ENCODE measurements at places on chromosomes 7 and 10. TPM values are rescaled to one million over a fixed set of nuclear protein-coding genes. Genes with fewer than 3 reads are reported as not detected.
A peak's percentile ranks its signal among the peaks of the same experiment; 100 is the strongest.

The BCL7B gene
- 87.2 TPM for polyA plus RNA-seq

- DNase-seq: no peak
Measured at GRCh38 chr7:148693651-148694050, 5.1 kb upstream of the CUL1 start.

GRCh38 chr10:122374859-122375678, 561 bp downstream of the PLEKHA1 start:
- DNase-seq: peak; percentile 64

DNA sequence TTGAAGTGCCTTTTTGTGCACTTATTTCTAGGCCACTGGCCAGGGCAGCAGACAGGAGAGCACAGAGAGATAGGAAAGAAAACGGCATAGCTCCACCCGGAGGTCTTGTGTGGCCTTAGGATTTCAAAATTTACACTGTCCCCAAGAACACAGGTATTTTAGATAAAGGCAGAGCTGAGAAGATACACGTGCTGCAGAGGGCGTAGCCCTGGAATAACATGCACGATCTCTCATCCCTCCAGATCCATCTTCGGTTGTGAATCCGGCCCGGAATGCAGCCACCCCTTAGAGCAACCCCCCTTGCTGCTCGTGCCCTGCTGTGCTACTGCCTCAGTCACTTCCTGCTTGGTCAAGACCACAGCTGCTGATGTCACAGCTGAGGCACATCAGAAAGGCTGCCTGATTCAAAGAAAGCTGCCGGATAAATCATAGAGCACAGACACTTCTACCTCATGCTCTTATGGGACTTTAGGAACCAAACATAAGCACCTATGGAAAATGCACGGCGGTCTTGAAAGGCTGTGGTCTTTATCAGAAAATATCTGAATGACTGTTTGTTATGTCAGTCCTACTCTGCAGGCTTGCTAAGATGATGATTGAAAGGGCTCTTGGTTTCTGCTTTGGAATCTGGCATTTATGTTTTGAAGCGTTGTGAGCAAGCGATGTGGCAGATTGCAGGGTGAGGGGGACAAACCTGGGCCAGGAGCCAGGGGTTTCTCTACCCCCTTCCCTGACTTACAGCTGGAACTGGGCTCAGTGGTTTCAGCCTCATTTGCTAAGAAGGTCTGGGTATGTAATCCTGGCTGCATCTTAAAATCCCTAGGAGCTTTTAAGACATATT, 152.0 kb downstream of the SVIL start:
- DNase-seq: peak; percentile 50

- no peak for DNase-seq
Measured at GRCh38 chr10:92894081-92894655, 45.8 kb downstream of the EXOC6 start.

Measured in adrenal gland (tissue), 19 donors.